ENCODE measurements at places on chromosomes 6 and 20.

- DNase-seq = no peak
These were observed 107.8 kb downstream of the SMLR1 start for GRCh38 chr6:130934848-130935585.

DNA sequence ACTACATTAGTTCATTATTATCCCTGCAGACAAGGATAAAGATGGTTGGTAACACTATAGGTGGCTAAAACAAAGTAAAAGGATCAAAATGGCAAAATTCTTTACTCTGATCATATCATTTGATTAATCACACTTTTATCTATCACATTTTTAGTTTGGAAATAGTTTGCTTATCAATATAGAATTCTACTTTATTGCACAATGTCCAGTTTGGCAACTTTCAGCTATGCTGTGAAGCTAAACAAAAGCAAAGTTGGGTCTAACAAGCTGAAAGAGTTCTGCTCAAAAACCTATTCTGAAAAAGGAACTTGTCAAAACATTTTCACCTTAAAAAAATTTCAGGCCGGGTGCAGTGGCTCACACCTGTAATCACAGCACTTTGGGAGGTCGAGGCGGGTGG, 7.9 kb upstream of the LATS1 start:
- DNase-seq = no peak

DNA sequence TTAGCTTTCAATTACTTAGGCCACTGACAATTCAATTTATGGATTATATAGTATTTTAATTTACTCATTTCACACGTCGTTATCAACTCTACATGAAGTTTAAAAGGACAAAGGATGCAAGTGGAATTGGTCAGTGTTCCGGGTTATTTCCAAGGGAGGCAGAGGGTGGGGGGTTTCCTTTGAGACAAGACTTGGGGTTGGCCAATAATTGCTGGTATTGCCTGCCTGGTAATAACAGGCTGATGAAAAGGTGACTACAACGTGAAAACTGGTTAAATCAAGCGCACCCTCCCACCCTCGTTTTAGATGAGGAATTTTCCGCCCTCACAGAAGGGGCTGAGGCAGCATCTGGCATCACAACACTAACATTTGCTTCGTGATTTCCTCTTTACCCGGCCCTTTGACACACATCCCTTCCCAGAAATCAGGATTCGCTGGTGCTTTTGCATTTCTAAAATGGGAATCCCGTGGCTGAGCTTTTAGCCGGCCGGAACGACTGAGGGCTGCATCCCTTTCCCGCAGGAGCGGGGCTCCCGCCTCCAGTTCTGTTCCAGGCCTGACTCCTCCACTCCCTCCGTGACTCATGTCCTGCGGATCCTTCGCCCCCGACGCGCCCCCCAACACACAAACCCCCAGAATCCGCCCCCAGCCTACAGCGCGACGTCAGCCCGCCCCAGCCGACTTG, 999 bp upstream of the PIM1 start:
- DNase-seq = peak; percentile 45

GRCh38 chr6:27251606-27252251, 4.2 kb downstream of the PRSS16 start:
- peak; percentile 39 for DNase-seq

- no peak for DNase-seq
These were observed 283.1 kb downstream of the PREX1 start for GRCh38 chr20:48544402-48545339.

DNA sequence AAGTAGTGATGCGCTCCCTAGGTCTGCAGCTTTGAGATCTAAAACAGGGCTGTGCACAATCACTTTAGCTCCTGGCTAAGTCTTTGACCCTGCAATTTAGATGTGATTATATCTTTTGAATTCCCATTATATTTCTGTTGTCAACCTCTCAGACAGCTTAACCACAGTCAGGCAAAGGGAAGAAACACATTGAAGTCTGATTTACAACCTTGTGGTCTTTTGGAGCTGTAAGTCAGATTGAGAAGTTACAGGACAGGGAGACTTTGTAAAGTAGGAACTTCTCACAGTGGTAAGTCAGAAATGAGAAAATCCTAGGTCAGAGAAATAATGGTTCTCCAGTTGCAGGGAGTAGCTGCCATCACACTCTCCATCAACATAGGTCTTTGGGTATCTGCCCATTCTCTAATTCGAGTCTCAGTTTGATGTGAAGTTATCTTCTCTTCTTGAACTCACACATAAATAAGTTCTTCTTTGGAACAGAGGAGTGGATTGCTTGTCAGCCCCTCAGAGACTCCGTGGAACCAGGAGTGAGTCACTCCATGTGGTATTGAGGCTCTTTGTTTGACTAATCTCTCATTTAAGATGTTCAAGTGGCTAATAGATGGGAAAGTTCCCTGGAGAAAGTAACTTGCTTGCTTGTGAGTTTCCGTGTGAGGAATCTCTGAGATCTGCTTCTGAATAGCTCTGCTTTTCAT, 35.0 kb upstream of the SGK1 start:
- DNase-seq = no peak

- no peak for DNase-seq
These were observed 8.7 kb downstream of the ARMC12 start for GRCh38 chr6:35745509-35745908.

GRCh38 chr6:157879034-157879872, 56.2 kb downstream of the SNX9 start:
- DNase-seq = no peak

DNA sequence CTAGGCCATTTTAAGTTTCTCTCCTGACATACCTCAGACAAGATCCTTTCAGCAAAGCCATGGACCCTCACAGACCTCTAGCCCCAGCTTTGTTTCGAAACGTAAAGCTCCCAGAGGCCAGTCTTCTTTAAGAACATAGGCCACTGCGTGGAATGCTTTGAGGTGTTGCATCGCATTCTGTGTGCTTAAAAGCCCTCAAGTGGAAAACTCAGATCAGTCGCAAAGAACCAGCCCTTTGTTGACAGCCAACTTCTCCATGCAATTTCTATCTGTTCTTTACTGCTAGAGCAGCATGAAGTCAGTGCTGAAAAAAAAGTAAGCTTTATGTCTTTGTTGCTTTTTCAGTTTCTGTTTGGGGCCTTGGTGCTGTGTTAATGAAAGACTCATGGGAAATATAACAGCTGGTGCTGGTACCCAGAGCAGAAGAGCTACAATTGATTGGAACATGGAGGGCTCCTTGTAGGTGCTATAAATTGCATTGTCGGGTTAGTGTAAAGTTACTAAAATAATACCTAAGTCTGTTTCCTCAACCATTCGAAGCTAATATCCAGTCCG, 142.6 kb downstream of the MAP3K7 start:
- no peak for DNase-seq

- DNase-seq = no peak
These were observed 90.8 kb downstream of the THBS2 start for GRCh38 chr6:169162752-169163407.

GRCh38 chr20:23640018-23640601, 2.4 kb upstream of the CST3 start:
- DNase-seq = no peak

DNA sequence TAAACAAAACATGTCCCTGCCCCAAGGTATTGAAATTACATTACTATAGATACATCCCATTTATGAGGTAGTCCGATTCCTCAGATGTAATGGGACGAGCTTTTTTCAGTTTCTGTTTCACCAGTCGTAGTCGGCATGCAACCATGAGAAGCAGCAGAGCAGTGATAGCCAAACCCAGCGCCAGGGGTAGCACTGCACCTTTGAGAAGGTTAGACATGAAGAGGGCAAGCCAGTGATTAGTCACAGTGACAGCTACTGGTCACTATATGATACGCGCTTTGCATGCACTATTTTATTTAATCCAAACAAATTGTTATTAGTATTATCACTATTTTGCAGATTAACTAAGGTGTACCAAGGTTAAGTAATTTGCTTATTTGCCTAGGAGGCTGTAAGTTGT, 43.7 kb downstream of the LRP11 start:
- no peak for DNase-seq

GRCh38 chr6:148195511-148195910, 147.1 kb upstream of the SASH1 start:
- DNase-seq = no peak

DNA sequence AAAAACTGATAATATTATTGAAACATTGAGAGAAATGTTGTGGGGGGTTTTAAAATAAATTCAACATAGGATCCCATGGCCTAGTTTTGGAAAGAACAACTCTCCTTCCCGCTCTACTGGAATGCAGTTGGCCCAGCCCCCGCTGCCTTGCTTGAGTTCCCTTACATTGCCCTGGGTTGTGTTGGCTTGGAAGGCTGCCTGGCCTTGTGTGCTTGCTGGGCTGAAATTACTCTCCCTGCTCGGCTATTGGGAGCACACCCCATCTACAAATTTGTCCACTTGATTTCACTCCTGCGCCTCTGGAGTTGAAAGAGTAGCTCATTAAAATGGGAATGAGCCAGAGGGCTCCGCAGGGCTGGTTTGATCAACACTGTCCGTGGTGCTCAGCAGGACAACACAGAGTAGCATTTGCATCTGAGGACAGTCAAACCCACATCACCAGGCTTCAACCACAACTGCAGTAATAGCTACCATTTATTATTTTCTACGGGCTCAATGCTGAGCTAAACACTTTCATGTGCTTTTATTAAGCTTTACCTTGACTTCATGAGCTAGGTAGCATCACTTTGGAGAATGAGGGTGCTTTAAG, 35.2 kb downstream of the DOK5 start:
- peak; percentile 17 for DNase-seq

DNA sequence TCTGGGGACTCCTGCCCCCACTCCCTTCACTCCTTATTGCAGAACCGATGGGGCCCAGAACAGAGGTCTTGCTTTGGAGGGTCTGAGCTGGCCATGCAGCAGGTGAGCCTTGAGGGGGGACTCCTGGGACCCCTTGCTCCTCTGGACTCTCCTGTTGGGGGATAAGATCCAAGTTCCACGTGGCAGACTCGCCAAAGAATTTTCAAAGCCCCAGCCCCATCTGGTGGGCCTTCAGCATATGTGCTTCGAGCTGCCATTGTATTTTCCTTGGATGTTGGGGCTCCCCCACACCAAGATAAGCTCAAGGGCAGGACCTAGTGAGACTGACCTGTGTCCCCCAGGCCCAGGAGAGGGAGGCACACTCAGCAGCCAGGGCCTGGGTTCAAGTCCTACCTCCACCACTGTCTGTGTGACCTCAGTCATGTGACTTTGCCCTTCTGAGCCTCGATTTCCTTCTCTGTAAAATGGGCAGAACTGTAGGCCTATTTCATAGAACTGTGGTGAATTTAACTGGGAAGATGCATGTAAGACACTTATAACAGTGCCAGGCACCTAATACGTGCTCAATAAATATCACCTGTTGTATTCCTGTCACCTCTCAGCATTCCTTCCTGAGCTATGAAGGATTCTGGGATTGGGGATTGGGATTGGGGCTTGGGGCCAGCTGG, 115.5 kb downstream of the VEGFA start:
- DNase-seq = no peak

- DNase-seq = no peak
These were observed 174.1 kb downstream of the CARMIL1 start for GRCh38 chr6:25453288-25453687.

- no peak for DNase-seq
These were observed 42.7 kb downstream of the FILIP1 start for GRCh38 chr6:75450903-75451302.

DNA sequence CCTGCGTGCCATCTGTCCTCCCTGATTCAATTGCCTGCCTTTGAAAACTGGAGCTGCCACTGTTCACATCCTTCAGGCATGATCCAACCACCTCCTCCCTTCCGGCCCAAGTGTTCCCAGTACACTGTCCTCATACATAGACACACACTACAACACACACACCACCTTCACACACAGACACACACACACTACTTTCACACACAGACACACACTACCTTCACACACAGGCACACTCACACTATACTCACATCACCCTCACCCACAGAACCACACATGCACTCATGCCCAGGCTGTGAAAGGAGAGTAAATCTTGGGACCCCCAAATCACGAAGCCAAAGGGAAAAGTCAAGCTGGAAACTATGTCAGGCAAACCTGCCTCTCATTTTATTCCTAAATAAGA, 109.4 kb upstream of the MYLIP start:
- no peak for DNase-seq

DNA sequence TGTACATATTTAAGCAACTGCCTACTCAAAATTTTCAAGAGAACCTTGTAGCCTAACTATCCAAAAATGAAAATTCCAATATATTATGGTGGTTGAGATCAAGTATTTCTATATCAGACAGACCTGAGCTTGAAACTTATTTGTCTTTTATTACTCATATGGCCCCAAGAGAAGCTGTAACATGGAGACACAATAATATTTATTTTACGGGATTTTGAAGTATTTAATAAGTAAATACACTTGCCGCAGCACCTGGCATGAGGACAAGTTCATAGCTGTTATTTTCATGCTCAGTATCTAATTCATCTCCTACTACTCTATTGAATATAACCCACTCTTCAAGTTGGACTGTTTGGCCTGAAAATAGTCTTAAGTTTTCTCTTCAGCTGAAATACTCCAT, 28.0 kb downstream of the PTPRK start:
- DNase-seq = no peak

DNA sequence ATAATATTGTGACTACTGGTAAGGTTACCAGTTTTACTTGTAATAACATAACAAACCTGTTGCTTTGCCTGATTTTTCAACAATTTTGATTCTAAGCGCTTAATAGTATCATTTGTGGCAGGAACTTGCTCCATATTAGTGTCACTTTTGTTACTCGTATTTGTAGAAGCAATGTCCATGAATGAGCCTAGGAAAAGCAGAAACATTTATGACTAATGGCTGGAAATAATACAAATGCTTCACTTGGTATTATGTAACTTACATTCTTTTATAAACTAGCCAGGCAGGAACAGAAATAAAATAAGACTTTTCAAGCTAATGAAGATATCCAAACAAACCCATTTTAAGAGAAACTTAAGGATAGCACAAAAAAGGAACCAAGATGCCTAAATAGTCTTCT, 38.9 kb downstream of the MAP3K7 start:
- no peak for DNase-seq

DNA sequence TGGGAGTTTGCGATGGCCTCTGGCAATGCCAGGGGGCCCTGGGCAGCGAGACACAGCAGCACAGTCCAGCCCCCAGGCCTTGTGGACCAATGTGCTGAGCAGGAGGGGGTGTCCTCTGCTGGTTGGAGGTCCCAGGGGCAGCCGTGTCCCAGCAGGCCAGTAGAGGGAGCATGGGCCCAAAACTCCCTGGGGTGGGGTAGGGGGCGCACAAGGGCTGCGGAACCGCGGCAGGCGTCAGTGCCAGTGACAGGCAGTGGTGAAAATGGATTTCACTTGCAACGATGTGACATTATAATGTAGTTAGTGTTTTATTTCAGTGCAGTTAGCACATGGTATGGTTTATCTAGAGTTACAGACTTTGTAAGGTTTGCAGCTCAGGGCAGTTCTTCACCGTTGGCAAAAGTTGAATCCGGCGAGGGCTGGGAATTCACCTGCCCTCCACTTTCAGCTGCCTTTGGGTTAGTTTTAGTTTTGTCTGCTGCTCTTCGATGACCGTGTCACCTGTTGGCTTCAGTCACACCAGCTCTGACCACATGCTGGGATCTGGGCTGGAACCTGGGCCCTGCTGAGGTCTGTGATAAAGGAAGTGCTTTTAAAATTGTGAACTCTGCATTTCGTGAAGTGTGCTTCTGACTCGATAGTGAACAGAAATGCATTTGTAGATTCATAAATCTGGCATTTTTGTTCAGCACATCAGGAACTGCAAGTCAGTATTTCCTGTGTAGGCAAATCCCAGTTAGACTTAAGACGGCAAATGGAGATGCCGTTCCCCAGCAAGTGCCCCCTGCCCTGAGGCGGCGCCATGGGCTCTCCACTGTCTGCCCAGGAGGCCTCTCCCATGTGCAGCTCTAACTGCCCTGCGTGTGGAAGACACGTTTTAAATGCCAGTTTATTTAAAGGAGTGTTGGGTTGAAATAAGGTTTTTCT, 46.8 kb downstream of the PYGB start:
- peak; percentile 36 for DNase-seq

Measured in renal cortex interstitium (tissue), 15 donors.